ENCODE measurements at places on chromosomes 7 and 10.
A peak's percentile ranks its signal among the peaks of the same experiment; 100 is the strongest.

DNA sequence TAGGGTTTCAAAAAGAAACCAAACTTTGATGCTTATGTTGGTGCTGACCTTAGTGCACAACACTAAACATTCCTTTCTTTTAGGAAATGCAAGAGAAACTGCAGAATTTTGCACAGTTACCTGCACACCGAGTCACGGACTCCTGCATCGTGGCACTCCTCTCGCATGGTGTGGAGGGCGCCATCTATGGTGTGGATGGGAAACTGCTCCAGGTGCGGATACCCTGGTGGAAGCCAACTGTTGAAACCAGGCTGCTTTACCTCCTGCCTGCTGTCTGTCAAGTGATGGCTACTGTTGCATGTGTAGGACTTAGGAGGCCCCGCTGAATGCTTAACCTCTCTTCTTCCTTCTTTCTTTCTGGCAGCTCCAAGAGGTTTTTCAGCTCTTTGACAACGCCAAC, 11.7 kb downstream of the CASP2 start:
- H3K36me3 ChIP-seq: no peaks in the 10 kb centered on the region
- H3K27ac ChIP-seq: no peak overlapping the region
- no peaks in the 10 kb centered on the region for H3K4me1 ChIP-seq
- DNase-seq: peak; percentile 71

DNA sequence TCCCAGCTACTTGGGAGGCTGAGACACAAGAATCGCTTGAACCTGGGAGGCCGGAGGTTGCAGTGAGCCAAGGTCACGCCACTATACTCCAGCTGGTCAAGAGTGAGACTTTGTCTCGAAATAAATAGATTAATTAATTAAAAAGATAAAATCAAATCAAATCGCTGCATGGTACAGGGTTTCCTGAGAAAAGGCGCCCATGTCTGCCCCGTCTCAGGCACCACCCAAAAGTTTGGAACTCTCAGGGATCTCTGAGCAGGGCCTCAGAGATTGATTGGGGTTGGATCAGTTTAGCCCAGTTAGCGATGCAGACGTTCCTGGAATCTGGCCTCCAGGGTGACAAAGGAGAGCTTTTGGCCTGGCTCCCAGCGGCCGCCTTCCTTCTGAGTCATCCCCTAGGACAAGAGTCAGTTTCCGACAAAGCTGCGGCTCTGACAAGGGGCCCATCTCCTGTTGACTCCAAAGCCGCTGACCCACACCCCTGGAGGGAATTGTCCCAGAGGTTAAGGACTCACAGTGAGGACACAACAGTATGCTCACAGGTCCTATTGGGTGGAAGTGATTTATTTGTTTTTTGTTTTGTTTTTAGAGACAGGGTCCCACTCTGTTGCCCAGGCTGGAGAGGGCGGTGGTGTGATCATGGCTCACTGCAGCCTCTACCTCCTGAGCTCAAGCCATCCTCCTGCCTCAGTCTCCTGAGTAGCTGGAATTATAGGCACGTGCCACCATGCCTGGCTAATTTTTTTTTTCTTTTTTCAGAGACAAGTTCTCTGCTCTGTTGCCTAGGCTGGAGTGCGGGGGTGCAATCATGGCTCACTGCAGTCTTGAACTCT, 6.8 kb downstream of the ORAI2 start:
- H3K4me1 ChIP-seq: no peaks in the 10 kb centered on the region
- no peak overlapping the region for H3K4me3 ChIP-seq
- H3K27ac ChIP-seq: no peak overlapping the region
- H3K27me3 ChIP-seq: no peaks in the 10 kb centered on the region
- no peaks in the 10 kb centered on the region for H3K36me3 ChIP-seq

GRCh38 chr7:132580717-132581285, 4.5 kb upstream of the PLXNA4 start:
- no peaks in the 10 kb centered on the region for H3K36me3 ChIP-seq
- no peak overlapping the region for H3K27ac ChIP-seq
- no peak overlapping the region for H3K4me3 ChIP-seq
- DNase-seq: peak; percentile 70

DNA sequence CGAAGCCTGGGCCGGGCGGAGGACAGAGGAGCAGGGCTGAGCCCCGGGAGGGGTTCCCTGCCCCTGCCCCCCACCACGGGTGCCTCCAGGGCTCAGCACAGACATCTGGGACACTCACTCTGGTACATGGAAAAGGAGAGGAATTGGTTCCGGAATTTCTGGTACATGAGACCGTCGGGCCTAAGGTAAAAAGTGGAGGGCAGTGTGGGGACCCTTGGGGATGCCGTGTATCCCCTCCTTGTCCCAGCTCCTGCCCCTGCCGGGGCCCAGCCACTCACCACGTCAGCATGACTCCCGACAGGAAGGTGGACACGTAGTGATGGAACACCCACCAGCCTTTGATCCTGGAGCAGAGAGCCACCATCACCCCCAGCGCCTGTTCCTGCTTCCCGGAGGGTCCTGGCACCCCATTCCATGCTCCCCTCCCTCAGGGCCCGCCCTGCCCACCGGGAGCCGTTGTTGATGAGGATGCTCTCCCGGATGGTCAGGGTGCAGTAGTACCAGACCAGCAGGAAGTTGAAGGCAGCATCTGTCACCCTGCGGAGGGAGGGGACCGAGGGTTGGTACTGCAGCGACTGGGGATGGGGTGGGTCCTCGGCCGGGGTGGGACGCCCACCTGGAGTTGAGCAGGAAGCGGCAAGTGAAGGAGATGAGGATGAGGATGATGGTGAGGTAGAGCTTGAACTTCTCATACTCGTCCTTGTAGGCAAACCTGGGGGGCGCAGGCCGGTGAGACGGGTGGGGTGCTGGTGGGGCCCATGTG, 6.4 kb downstream of the TMEM120A start:
- H3K27me3 ChIP-seq: no peaks in the 10 kb centered on the region
- H3K4me3 ChIP-seq: no peak overlapping the region
- DNase-seq: no peak
- H3K36me3 ChIP-seq: peaks cover 40% of the 10 kb centered on the region
- peaks cover 30% of the 10 kb centered on the region for H3K4me1 ChIP-seq
- no peak overlapping the region for H3K27ac ChIP-seq

- H3K36me3 ChIP-seq: no peaks in the 10 kb centered on the region
- H3K4me3 ChIP-seq: no peak overlapping the region
- no peaks in the 10 kb centered on the region for H3K27me3 ChIP-seq
- no peak overlapping the region for H3K27ac ChIP-seq
- peaks cover 7% of the 10 kb centered on the region for H3K4me1 ChIP-seq
- no peak for DNase-seq
Measured at GRCh38 chr10:73623056-73623455, 18.2 kb downstream of the MYOZ1 start.

GRCh38 chr10:119466076-119466475, 76.4 kb downstream of the RGS10 start:
- H3K4me3 ChIP-seq: no peak overlapping the region
- no peaks in the 10 kb centered on the region for H3K27me3 ChIP-seq
- no peak overlapping the region for H3K27ac ChIP-seq
- DNase-seq: no peak
- H3K36me3 ChIP-seq: no peaks in the 10 kb centered on the region
- H3K4me1 ChIP-seq: no peaks in the 10 kb centered on the region

- DNase-seq: no peak
- no peaks in the 10 kb centered on the region for H3K36me3 ChIP-seq
- no peak overlapping the region for H3K27ac ChIP-seq
- H3K27me3 ChIP-seq: no peaks in the 10 kb centered on the region
- no peak overlapping the region for H3K4me3 ChIP-seq
Measured at GRCh38 chr7:19470031-19470430, 238.8 kb downstream of the POLR1F start.

DNA sequence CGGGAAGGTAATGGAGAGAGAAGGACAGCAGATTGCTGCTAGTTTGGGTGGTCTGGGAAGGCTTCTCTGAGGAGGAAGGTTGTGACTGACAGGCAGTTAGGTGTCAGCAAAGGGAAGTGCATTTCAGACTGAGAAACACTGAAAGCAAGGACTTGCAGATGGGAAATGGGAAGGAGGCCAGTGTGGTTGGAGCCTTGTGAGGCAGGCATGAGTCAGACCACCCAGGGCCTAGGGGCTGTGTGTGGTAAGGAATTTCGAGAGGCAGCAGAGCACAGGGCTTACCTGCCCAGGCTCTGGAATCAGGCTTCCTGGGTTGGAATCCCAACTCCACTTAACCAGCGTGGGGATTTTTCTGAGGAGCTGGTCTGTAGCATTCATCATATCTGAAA, 53.5 kb downstream of the NRF1 start:
- H3K27me3 ChIP-seq: no peaks in the 10 kb centered on the region
- no peak overlapping the region for H3K4me3 ChIP-seq
- H3K36me3 ChIP-seq: no peaks in the 10 kb centered on the region
- DNase-seq: no peak

GRCh38 chr10:130425169-130425568, 289.0 kb downstream of the GLRX3 start:
- no peaks in the 10 kb centered on the region for H3K27me3 ChIP-seq
- DNase-seq: no peak
- no peaks in the 10 kb centered on the region for H3K36me3 ChIP-seq
- no peaks in the 10 kb centered on the region for H3K4me1 ChIP-seq
- no peak overlapping the region for H3K4me3 ChIP-seq

DNA sequence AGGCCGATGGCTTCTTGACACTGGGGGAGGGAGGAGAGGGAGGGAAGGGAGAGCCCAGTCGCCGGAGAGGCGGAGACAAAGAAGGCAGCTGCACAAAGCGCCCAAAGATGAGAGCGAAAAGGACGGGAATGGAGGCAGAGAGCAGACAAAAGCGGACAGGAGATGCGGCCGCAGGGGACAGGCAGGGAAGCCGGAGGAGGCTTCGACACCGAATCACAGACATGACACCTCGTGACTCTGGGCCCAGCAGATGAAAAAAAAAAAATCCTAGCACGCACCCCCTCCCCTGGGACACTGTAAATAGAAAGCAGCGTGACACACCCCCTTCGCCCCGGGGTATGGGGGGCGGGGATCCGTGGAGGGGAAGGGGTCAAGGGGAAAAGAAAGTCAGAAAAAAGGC, 976 bp downstream of the NAT16 start:
- H3K36me3 ChIP-seq: no peaks in the 10 kb centered on the region
- no peak overlapping the region for H3K27ac ChIP-seq
- H3K27me3 ChIP-seq: peaks cover 31% of the 10 kb centered on the region
- no peak overlapping the region for H3K4me3 ChIP-seq
- no peak for DNase-seq

- no peak overlapping the region for H3K27ac ChIP-seq
- no peaks in the 10 kb centered on the region for H3K36me3 ChIP-seq
- no peaks in the 10 kb centered on the region for H3K4me1 ChIP-seq
- H3K27me3 ChIP-seq: no peaks in the 10 kb centered on the region
Measured at GRCh38 chr7:13072014-13072413, 384.6 kb downstream of the ARL4A start.

DNA sequence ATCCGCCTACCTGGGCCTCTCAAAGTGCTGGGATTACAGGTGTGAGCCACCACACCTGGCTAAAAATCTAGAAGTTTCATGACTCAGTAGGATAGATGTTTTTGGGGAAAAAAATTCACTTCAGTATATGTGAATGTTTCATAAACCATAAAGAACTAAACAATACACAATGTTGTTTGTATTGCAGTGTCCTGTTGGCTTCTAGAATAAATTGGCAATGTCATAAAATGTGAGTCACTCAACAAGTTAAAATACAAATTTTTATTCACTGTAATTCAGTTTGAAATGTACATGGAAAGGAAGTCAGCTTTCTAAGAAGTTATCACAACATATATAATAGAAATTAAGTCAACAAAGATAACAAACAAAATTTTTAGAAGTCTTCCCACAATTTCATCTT, 16.5 kb downstream of the MRLN start:
- no peaks in the 10 kb centered on the region for H3K27me3 ChIP-seq
- no peak overlapping the region for H3K27ac ChIP-seq
- no peaks in the 10 kb centered on the region for H3K36me3 ChIP-seq

DNA sequence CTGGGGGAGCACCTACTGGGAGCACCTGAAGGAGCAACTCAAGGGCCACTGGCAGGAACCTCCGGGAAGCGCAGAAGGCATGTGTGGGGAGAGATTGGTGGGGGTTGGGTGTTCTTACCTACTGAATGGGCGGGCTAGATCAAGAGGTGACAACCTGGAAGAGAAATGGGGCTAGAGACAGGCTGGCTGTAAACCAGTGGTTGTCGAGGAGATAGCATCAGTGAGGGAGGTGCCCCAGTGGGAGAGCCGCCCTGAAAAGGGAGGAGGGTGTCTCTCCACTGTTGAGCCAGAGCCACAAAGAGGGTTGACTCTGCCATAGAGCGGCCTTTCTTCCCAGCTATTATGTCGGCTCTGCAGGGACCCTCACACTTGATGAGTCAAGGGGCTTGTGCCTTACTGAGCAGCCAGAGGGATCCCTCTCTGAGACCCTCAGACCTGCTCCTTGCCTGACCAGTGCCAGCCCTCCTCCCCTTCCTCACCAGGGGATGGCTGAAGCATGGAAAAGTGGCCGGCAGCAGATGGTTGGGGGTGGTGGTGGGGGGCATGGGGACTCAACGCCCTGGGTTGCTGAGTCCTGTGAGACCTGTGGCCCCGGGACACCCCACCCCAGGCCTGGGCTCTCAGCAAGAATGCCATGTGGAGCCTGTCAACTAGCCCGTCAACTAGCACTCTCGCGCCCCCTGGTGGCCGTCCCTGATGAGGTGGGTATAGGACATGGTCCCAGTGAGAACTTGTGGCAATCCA, 36.4 kb upstream of the PURB start:
- no peaks in the 10 kb centered on the region for H3K4me1 ChIP-seq
- no peaks in the 10 kb centered on the region for H3K27me3 ChIP-seq
- peak; percentile 93 for DNase-seq
- H3K4me3 ChIP-seq: no peak overlapping the region

DNA sequence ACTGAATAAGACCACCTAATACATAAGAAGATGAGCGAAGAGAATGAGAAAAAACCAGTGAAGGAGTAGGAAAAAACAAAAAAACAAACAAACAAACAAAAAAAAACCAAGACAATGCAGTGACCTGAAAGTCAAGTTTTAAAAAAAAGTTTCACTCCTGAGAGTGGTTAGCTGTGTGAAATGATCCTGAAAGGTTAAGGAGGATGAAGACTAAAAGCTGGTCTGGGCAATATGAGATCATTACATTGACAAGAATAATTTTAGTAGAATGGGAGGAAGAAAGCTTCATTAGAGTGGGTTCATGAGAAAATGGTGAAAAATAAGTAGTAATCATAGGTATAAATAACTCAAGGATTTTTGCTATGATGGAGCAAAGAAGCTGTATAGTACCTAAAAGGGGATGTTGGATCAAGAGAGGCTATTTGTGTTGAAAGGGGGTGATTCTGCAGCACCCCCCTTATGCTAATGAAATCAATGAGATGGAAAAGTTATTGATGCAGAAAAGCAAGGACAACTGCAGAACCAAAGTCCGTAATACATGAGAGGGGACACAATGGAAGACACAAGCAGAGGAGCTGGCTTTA, 80.2 kb downstream of the KMT2C start:
- no peak for DNase-seq
- H3K4me3 ChIP-seq: no peak overlapping the region
- no peaks in the 10 kb centered on the region for H3K4me1 ChIP-seq
- H3K27ac ChIP-seq: no peak overlapping the region
- H3K36me3 ChIP-seq: no peaks in the 10 kb centered on the region
- no peaks in the 10 kb centered on the region for H3K27me3 ChIP-seq
